IMR-90 (cell line): ENCODE measurements at places on chromosomes 7 and 10. TPM values are rescaled to one million over a fixed set of nuclear protein-coding genes. Genes with fewer than 3 reads are reported as not detected.

GRCh38 chr10:30534465-30535144 lies 94.9 kb downstream of the LYZL2 start:
- DNase-seq, result peak; percentile 67

- DNase-seq, result no peak
These were observed 144.7 kb upstream of the ZNF716 start for GRCh38 chr7:57305192-57305748.

TMEM60 gene
- total RNA-seq, result 9.9 and 19.2 TPM in 2 replicates

DNA sequence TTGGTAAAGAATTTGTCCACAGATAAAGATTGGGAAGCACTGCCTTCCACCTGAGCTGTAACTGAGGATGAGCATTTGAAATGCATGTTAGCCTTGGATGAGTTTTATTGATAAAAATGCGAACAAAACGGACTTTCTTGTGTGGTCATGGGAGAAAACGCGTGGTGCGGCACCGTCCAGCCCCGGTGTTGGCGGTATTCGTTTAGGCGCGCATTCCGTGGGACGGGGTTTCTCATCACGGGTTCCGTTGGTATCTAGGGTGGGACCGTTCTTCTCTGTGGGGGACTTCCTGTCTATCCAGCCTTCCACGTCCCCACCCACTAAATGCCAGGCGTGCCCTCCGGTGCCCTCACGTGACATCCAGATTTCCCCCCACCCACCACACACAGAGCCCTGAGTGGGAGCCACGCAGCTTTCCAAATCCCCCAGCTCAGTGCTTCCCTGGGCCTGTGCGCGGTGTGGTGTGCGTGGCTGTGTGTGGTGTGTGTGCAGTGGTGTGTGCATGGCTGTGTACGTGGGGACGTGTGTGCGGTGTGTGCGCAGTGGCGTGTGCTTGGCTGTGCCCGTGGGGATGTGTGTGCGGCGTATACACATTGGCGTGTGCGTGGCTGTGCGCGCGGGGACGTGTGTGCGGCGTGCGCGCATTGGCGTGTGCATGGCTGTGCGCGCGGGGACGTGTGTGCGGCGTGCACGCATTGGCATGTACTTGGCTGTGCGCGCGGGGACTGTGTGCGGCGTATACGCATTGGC lies 18.1 kb downstream of the IQCE start:
- no peak for DNase-seq

DNA sequence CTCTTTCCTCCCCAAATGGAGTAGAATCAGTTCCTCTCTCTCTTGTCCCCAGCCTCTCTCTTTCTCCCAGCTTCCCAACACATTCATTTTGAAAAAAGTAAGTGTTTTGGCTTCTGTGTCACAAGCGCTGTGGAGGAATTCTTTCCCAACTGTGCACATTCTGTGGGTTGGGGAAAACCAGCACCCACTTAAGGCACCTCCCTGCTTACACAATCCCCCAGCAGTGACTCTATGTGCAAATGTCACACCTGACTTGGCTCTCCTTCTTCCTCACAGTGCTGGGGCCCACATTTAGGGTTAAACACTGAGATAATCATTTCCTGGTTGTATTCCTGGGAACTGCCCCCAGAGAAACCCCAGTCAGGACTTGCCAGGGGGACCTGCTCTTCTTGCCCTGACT lies 358.1 kb upstream of the ZNF32 start:
- DNase-seq, result peak; percentile 5

TWNK gene
- total RNA-seq, result 8.8 and 8.9 TPM in 2 replicates
